ENCODE measurements at places on chromosomes 2 and 18.

- DNase-seq, result no peak
Observed at GRCh38 chr2:40255103-40255502, 196.8 kb downstream of the SLC8A1 start.

- no peak for DNase-seq
Observed at GRCh38 chr2:240398661-240399267, 36.7 kb upstream of the GPC1 start.

DNA sequence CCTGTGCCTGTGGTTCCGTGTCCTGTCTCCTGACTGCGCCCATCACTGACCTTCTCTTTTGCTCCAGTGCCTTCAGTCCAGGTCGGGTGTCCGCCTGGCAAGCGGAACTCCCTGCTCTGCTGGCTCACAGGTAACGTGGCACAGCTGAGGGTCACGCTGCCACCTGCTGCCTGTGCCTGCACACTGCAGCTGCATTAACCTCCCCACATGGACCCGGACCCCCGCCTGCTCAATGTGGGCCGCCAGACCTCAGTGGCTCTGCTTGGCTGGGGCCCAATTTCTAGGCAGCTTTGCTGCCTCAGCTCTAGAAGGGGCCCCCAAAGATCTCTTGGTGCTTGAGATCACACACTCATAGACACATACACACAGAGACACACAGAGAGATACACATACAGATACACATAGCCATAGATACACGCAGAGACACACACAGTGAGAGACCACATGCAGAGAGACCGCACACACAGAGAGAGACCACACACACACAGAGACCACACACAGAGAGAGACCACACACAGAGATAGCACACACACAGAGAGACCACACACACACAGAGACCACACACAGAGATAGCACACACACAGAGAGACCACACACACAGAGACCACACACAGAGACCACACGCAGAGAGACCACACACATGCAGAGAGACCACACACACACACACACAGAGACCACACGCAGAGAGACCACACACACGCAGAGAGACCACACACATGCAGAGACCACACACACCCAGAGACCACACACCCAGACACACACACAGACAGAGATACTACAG is 14.9 kb upstream of the CNNM3 start:
- DNase-seq, result peak; percentile 83

GRCh38 chr2:200305797-200306195 is 697 bp upstream of the SPATS2L start:
- no peak for DNase-seq

DNA sequence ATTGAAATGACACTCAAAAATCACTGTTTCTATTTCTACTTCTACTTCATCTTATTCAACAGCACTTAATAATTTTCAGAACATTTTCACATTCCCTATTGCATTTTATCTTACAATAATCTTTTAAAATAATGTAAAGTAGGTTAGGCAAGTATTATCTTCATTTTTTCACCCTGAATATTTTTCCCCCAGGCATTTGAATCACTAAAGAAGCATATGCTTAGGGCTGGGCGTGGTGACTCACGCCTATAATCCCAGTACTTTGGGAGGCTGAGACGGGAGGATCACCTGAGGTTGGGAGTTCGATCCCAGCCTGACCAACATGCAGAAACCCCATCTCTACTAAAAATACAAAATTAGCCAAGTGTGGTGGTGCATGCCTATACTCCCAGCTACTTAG is 6.7 kb downstream of the WDCP start:
- DNase-seq, result no peak

GRCh38 chr2:159054985-159055384 is 86.5 kb downstream of the TANC1 start:
- DNase-seq, result no peak

GRCh38 chr2:90077948-90078347 is 1386.5 kb downstream of the RPIA start:
- no peak for DNase-seq

DNA sequence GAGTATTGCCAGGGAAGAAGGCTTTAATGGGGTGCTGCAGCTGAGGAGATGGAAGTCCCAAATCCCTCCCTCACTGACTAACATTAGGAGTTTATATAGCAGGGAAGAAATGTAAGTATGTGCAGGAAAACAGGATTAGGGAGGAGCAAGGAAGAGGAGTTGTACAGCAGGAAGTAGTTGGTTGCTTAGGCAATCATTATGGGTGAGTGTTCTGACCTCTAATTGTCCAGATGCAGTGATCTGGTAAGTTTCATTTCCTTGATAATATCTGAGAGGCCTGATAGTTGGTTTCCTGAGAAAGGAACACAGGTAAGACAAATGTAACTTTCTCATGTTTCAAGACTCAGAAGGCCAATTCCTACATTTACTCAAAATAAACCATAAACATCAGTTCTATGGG is 331.9 kb upstream of the GULP1 start:
- DNase-seq, result no peak

DNA sequence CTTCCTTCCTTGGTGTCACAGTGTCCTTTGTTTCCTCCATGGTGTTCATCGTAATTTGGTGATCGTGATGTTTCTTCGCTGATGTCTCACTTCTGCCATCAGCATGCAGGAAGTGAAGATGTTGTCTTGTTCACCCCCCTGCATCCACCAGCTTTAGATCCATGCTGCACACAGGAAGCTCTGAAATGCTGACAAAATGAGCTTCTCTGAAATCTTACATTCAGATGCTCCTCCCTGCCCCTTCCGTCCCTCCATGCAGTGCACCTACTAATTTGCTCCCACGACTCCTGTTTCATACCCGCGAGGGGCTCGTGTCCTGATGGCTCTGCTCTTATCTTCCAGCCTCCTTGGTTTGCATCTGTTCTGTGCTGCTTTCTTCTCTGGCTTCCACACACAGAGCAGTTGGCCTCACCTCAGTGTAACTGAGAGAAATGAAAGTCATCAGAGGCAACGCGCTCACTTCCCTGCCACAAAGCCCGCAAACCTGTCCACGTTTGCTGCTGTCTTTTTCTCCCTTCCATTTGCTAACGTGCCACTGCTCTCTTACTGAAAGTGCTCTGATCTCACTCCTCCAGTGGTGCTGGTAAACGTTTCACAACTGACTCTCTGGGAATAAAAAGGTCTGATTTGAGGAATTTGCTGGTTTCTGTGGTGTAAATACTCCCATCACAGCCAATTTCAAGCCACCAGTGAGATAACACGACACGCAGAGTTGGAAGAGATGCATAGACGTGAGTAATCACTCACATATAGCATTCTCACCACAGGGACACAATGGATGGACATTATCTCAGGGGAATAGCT is 41.0 kb upstream of the MGAT4A start:
- DNase-seq, result no peak

DNA sequence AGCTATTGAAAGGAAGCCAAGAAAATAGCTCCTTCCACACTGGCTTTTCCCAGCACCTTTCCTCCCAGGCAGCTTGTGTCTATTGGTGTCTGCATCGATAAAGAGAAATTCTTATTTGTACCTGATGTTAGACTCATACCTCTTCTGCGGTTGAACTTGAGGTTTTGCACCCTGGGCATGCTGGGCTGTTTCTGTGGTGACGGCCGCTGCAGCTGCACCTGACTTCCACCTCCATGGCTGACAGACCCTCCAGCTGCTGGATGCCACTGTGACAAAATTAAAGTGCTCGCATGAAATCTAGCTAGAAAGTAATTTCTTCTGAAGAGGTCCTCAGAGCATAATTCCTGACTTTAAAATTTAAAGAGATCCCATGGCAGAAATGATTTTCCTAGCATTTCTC is 6.6 kb downstream of the FECH start:
- DNase-seq, result no peak

DNA sequence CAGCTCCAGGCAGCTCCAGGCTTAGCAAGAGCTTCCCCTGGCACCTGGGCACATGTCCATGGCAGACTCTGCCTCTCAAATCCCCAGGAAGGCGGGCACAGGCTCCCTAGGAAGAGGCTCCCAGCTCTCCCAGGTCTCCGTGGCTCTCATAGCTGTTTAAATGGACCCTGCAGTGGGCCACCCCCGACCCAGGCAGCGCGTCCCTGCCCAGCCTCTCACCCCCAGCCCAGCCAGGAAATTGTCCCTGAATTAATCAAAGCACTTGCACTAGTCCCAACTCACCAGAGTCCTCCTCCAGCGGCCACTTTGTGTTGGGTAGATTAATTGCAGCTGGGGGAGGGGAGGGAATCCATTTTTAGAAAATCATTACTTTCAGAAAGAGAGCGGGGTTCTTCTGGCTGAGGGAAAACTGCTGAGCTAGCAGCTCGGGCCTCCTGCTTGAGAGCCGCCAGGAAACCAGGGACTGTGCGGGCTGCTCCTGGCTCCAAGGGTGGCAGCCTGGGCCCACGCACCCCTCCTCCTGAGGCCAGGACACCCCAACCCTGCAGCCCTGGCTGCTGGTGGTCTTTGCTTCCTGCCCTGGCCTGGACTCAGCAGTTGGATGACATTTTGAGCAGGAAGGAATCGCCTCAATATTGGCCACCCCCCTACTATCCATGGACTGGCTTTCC is 36.0 kb downstream of the SMAD7 start:
- DNase-seq, result no peak

DNA sequence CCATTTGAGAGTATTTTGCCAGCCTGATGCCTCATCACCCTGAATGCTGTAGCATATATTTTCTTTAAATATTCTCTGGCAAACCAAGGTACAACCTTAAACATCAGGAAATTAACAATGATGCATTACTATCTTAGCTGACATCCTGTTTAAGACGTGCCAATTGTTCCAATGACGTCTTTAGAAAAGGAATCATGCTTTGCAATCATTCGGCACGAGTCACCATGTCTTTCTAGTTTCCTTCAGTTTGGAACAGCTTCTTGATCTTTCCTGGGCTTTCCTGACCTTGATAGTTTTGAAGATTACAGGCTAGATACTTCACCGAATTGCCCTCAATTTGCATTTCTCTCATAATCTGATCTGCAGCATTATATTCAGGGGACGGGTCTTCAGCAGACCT is 88.2 kb upstream of the GLI2 start:
- DNase-seq, result no peak

GRCh38 chr2:221676566-221677172 is 104.6 kb upstream of the EPHA4 start:
- no peak for DNase-seq

DNA sequence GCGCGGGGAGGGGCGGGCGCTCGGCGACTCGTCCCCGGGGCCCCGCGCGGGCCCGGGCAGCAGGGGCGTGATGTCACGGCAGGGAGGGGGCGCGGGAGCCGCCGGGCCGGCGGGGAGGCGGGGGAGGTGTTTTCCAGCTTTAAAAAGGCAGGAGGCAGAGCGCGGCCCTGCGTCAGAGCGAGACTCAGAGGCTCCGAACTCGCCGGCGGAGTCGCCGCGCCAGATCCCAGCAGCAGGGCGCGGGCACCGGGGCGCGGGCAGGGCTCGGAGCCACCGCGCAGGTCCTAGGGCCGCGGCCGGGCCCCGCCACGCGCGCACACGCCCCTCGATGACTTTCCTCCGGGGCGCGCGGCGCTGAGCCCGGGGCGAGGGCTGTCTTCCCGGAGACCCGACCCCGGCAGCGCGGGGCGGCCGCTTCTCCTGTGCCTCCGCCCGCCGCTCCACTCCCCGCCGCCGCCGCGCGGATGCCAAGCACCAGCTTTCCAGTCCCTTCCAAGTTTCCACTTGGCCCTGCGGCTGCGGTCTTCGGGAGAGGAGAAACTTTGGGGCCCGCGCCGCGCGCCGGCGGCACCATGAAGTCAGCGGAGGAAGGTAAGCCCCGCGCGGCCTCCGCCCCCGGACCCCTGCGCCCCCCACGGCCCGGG is at the start of gene NFATC1:
NFATC1 (plus strand) TSS at position 170 of the 644 bp plus-strand sequence; CDS start at position 465, 295 bp downstream.
- DNase-seq, result peak; percentile 66

GRCh38 chr2:231399853-231400680 is 4.6 kb downstream of the B3GNT7 start:
- DNase-seq, result no peak

DNA sequence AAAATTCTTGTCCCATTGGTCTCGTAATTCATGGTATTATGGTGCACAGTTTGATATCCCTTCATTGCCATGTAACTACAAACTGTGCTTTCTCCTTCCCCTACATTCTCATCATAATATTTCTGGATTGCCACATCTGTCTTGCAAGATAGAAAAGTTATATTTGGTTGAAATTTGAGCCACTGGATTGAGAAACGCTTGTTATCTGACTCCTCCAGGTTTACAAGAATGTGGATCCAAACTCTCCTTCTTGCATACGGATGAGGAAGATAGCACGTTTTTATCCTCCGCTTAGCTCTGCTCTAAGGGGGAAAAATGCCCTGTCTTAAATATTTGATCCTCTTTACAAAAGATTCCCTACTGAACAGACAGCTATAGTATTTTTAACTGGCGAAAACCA is 438.2 kb downstream of the TSN start:
- DNase-seq, result no peak

DNA sequence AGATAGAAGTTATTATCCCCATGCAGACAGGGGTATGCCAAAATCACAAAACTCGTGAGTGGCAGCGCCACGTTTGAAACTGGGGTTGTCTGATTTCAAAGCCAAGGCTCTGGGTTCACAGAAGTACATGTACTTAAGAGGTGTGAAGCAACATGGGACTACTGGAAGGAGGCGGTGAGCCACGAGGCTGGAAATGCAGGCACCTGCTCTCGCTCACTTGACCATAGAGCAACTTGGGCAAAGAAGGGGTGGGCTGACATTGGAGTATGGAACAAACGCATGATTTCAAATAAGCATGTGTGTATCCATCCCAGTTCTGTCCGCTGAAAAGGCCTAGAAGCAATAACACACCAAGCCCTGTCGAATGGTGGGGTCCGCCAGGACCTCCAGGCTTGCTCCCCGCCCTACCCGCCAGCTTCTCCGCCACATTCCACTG is 593 bp upstream of the ACTR2 start:
- no peak for DNase-seq

Data from breast epithelium (tissue), 4 donors.